Activated effector memory CD4-positive, alpha-beta T cell treated with Interleukin-2 at 50 U/mL for 16 hours (primary cell): ENCODE measurements at places on chromosomes 16 and 17.
A peak's percentile ranks its signal among the peaks of the same experiment; 100 is the strongest.

- peak; percentile 58 for DNase-seq
Measured at GRCh38 chr16:81778861-81779535, at the start of gene PLCG2. TSS of gene PLCG2 (plus strand) at chr16:81779291. CDS start at chr16:81785990, 6,699 bp downstream.

GRCh38 chr16:82626791-82627261 lies at the start of gene CDH13:
TSS of gene CDH13 (plus strand) at chr16:82626969.
- no peak for DNase-seq

DNA sequence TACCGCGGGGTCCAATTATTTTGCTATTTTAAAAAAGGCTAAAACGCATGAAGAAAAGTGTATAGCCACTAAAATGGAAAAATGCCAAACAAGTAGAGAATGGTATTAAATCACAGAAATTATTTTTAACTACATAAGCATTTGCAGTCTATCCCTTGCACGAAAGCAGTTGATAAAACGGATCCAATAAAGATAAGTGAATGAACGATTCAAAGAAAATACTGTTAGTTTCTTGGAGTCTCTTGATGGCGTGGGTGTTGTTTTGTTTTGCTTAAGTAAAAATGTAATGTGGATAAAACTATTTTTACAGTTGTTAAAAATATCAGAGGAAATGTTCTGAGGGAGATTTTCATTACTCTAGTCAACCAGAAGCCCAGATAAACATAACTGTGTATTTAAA lies 9.3 kb downstream of the HS3ST3A1 start:
- no peak for DNase-seq

DNA sequence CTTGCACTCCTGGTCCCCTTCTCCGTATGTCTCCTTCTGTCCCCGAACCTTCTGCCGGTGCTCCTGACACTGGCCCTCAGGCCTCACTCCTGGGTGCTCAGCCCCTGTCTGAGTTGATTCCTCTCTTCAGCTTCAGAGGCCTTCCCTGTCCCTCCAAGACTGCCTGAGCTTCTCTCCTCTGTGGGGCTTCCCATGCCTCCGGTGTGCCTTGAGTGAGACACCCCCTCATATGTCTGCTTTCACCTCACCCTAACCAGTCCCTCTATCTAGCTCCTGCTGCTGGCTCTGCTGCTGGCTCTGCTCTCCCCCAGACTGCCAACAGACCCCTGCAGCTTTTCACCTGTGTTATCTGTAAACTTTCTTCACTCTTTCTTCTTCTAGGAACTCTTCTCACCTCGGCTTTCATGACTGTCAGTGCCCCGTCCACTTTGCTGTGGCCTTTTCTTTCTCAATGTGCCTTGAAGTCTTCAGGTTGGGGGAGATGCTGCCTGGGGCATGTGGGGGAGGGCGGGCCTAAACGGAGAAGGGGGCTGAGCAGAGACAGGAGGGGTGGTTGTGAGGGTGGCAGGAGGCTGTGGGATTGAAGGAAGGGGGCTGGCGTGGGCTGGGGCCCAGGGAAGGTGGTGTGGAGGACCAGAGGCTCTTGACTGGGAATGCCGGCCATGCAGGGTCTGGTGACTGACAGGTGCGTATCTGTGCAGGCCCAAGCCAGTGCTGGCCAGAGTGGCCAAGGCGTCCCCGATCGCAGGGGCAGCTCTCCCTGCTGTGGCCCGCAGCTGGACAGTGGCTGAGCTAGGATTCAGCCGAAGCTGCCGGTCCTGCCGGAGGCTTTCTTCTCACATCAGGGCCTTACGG lies 81.3 kb downstream of the METRNL start:
- DNase-seq = no peak

DNA sequence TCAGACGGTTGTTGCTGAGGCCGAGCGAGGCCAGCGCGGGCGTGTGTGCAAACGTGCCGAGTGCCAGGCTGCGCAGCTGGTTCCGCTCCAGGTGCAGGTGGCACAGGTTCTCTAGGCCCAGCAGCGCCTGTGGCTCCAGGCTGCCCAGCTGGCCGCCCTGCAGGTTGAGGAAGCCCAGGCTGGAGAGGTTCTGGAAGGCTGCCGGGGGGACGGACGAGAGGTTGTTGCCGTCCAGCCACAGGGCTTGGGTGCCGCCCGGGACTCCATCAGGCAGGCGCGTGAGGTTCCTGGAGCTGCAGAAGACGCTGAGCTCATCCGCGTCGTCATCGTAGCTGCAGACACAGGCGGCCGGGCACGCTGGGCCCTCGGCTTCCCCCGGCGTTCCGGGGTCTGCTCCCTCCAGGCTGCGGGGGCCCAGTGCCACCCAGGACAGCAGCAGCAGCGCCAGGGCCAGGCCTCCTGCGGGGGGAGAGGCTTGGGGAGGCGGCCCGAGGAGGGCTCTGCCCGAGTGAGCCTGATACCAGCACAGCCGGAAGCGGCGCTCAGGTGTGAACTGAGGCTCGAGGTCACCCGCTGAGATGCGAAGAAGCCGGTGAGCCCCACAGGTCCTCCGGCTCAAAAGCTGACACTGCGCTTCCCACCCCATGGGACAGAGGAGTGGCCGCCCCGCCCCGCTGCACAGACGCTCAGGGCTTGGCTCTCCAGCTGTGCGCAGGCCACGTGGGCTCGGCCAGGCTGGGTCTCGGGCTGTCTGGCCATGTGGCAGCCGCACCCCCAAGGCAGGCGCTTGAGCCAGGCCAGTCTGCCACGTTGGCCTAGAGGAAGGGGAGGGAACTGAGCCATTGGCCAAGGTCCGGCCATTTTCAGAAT lies 1.3 kb downstream of the IGFALS start:
- no peak for DNase-seq

DNA sequence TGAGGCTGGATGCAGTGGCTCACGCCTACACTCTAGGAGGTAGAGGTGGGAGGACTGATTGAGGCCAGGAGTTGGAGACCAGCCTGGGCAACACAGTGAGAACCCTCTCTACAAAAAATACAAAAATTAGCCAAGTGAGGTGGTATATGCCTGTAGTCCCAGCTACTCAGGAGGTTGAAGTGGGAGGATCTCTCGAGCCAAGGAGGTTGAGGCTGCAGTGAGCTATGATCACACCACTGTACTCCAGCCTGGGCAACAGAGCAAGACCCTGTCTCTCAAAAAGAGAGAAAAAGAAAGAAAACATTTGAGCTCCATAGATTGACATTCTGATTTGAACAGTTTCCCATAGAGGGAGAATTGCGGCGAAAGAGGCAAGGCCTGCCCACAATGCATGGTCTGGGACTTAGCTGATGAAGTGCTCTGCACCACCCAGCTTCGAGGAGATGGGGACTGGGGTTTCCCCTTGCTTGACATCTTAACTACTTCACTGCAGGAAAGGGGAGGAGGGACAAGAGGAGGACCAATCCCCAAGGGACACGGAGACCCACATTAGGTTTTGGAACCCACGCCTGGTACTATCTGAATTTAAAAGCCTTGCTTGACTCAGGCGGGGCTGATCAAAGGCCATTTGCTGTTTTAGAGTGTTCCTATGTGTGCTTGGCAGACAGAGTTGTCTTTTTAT lies 21.7 kb downstream of the MSI2 start:
- DNase-seq = no peak

DNA sequence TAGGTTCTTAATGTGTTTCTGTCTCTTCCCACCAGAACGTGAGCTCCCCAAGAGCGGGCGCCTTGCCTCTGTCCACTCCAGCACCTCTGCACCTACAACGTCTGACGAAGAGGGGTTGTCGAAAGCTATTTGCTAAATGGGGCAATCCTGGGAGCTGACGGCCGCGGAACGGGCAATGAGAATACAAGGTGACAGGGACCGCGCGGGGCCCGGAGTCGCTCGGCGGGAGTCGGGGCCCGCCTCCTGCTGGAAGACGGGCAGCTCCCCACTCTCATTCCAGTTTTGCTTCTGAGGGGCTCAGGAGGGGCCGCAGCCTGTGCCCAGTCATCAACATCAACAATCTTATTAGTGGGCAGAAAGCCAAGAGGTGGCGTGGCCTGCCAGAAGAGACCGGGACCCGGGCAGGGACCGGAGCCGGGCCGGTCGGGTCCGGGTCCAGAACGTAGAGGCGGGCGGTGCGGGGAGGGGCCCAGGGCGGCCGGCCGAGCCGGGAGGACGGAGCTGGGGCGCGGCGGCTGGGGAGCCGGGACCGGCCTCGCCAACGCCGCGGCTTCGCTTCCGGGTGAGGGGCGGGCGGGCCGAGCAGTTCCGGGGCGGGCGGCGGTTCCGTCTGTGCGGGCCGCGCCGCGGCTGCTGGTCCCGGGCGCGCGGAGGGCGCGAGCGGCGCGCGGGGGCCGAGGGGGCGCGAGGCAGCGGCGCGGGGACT lies at the start of gene MOSMO:
MOSMO (plus strand) TSS at position 603 of the 706 bp plus-strand sequence. CDS start 191 bp downstream, outside the sequence.
- peak; percentile 61 for DNase-seq

GRCh38 chr17:64661726-64661975 lies 456 bp downstream of the SMURF2 start:
- DNase-seq = no peak

DNA sequence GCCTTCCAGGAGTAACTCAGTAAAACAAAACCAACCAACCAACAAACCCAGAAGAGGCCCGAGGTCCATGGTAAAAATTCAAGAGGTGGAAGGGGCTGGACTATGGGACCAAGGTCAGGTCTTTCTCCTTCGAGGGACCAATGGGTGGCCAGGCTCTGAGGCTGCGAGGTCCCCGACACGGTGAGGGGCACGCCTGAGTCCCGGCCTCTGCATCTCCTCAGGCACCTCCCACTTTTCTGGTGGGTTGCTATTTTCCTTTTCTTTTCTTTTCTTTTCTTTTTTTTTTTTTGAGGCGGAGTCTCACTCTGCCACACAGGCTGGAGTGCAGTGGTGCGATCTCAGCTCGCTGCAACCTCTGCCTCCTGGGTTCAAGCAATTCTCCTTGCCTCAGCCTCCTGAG lies 18.0 kb downstream of the CD7 start:
- DNase-seq = no peak

DNA sequence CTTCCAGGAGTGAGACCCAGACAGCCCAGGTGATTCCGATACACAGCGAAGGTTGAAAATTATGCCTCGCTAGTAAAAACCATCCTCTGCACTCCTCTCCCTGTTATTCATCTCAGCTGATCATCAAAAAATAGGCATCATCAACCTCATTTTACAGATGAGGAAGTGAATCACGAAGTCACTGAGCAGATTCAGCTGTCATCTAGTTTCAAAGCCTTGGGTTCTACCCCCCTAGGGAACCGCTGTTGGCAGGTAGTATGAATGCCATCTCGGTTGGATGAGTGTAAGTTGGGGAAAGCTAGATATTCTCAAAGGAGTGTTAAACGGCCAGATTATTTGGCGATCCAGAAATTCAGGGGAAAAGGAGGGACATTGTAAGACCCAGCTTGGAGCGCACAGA lies 2.0 kb downstream of the CRYM start:
- DNase-seq = no peak

DNA sequence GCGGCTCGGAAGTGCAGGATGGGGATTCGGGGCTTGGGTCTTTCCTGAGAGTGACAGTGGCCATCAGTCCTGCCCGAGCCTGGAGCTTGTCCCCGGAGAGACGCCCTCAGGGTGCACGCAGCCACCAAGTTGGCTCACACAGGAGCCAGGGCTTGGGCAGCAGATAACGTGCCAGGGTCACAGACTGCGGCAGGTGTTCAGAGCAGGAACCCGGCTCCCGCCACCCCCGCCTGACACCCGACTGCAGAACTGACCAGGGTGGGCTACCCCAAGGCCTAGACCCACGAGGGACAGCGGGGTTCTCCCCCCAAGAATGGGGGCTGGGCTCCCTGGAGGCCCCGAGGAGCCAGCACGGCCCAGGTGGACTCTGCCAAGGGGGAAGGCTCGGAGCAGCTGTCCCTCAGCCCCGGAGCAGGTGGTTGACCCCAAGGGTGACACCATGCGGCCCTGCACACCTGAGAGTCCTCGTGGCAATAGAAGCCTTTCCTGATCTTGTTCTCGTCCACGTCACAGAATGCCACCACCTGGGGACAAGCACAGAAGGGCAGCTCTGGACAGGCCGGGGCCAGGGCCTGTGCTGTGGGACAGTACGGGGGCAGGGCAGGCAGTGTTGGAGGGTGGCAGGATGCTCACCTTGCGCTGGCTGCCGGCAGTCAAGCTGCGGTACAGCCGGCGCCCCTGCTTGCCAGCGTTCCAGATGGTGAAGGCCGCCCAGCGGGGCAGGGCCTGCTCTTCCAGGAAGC lies 117.1 kb upstream of the ZNF750 start:
- DNase-seq = no peak
